Progenitor cell of endocrine pancreas (in vitro differentiated cells): ENCODE measurements at places on chromosomes 3 and 15. TPM values are rescaled to one million over a fixed set of nuclear protein-coding genes. Genes with fewer than 3 reads are reported as not detected.

DNA sequence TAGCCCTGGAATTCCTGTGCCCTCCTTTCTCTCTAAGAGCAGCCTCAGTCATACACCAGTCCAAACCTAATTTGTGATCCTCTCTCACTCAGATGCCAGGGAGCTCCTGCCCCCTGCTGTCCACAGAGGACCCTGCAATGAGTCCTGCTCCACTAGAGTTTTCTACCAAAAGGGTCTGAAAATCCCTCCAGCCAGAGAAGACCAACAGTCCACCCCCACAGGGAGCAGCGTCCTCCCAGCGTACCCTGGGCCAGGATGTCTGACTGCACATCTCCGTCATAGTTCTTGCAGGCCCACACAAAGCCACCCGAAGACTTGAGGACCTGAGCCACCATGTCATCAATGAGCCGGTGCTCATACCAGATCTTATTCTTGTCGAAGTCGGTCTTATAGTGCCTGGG is 15.4 kb downstream of the IDH2 start:
- peak overlapping the region; percentile 36 for H3K27ac ChIP-seq
- H3K4me3 ChIP-seq = no peak overlapping the region
- no peaks in the 10 kb centered on the region for H3K4me1 ChIP-seq
- H3K36me3 ChIP-seq = peaks cover 35% of the 10 kb centered on the region
- DNase-seq = no peak

DNA sequence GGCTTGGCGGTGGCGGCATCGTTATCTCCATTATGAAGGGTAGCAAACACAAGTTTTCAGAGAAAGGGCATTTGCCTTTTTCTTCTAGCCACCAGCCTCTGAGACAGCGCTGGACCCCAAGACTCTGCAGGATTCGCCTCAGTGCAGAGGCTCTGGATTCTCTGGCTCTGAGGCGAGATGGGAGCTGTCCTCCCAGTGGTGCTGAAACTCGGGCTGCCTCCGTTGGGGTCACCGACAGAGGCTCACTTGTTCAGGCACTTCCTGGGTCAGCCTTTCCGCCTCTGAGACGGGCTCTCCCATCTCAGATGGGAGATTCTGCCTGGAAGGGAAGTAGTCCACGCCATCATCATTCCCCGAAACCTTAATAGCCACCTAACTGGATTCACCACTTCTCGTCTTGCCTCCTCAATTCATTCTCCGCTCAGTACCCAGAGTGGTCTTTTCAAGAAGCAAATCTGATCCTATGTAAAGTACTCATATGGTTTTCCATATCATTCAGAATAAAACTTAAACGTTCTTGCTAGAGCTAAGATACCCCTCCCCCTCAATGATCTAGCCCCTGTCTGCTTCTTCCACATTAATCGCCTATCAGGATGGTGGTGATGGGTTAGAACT is 76.9 kb downstream of the RHCG start:
- no peak overlapping the region for H3K4me3 ChIP-seq
- peak; percentile 77 for DNase-seq
- H3K27ac ChIP-seq = no peak overlapping the region
- H3K4me1 ChIP-seq = no peaks in the 10 kb centered on the region
- no peaks in the 10 kb centered on the region for H3K36me3 ChIP-seq

- peaks cover 19% of the 10 kb centered on the region for H3K36me3 ChIP-seq
- H3K27ac ChIP-seq = no peak overlapping the region
- H3K4me3 ChIP-seq = no peak overlapping the region
- no peaks in the 10 kb centered on the region for H3K27me3 ChIP-seq
- H3K4me1 ChIP-seq = peaks cover 24% of the 10 kb centered on the region
These were observed 82.7 kb downstream of the RARB start for GRCh38 chr3:25510797-25511196.

- no peaks in the 10 kb centered on the region for H3K36me3 ChIP-seq
- no peak overlapping the region for H3K27ac ChIP-seq
- H3K27me3 ChIP-seq = no peaks in the 10 kb centered on the region
These were observed 30.6 kb upstream of the SLC2A2 start for GRCh38 chr3:171057072-171057471.

GRCh38 chr3:67289626-67290025 is 291.5 kb downstream of the KBTBD8 start:
- DNase-seq = no peak
- no peak overlapping the region for H3K4me3 ChIP-seq
- no peaks in the 10 kb centered on the region for H3K36me3 ChIP-seq
- H3K27me3 ChIP-seq = no peaks in the 10 kb centered on the region

TGM4 gene
- not detected in 2 replicates for total RNA-seq

RLBP1 gene
- total RNA-seq = not detected in 2 replicates

PGBD4 gene
- 1.7 and 1.8 TPM in 2 replicates for total RNA-seq

DNA sequence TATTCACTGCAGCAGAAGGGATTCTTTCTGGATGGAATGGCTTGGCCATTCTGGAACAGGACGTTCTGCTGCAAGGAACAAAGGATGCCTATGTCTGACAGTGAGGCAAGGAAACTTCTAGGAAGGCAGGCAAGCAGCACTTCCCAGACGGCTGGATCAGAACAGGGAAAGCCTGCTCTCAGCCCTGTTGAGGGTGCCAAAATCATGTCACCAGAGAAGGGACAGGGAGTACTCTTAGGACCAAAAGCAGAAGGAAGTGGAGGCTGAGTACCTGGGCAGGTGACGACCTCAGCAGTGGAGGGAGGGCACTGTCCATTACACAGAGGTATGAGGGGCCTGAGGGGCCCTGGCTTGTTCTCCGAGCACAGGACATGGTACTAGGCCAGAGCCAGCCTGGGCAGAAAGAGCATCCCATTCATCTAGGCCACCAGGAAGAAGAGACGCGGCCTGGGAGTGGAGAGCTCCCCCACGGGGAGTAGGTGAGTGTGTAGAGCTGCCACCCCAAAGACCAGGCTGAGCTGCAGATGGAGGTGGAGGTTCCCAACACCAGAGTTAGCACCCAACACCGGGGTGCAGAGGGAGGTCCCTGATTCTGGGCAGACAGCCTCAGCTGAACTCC is 9.6 kb downstream of the KLF15 start:
- no peaks in the 10 kb centered on the region for H3K27me3 ChIP-seq
- H3K4me3 ChIP-seq = no peak overlapping the region
- H3K27ac ChIP-seq = no peak overlapping the region
- no peaks in the 10 kb centered on the region for H3K4me1 ChIP-seq
- peaks cover 2% of the 10 kb centered on the region for H3K36me3 ChIP-seq
- no peak for DNase-seq

- H3K27ac ChIP-seq = no peak overlapping the region
- peaks cover 15% of the 10 kb centered on the region for H3K4me1 ChIP-seq
- DNase-seq = no peak
- H3K27me3 ChIP-seq = no peaks in the 10 kb centered on the region
- no peaks in the 10 kb centered on the region for H3K36me3 ChIP-seq
These were observed 2.7 kb downstream of the PRICKLE2 start for GRCh38 chr3:64222501-64223111.

LRRC15 gene
- total RNA-seq = not detected in 2 replicates

TRH gene
- 0.24 and 0.36 TPM in 2 replicates for total RNA-seq

- H3K4me3 ChIP-seq = peak overlapping the region; percentile 90
- DNase-seq = no peak
- H3K27ac ChIP-seq = peak overlapping the region; percentile 98
- peaks cover 7% of the 10 kb centered on the region for H3K36me3 ChIP-seq
- H3K27me3 ChIP-seq = no peaks in the 10 kb centered on the region
These were observed 819 bp upstream of the PLXNB1 start for GRCh38 chr3:48430708-48431101.

CHL1 gene
- 24.7 and 32.5 TPM in 2 replicates for total RNA-seq

GRCh38 chr3:28504976-28505375 is 156.4 kb upstream of the AZI2 start:
- H3K27ac ChIP-seq = no peak overlapping the region
- H3K4me3 ChIP-seq = no peak overlapping the region
- no peaks in the 10 kb centered on the region for H3K36me3 ChIP-seq

GRCh38 chr15:41561777-41562145 is 2.7 kb downstream of the TYRO3 start:
- H3K27me3 ChIP-seq = no peaks in the 10 kb centered on the region
- no peak overlapping the region for H3K4me3 ChIP-seq
- peaks cover 64% of the 10 kb centered on the region for H3K4me1 ChIP-seq
- DNase-seq = no peak
- peak overlapping the region; percentile 95 for H3K27ac ChIP-seq
- peaks cover 6% of the 10 kb centered on the region for H3K36me3 ChIP-seq

ANKRD63 gene
- not detected in 2 replicates for total RNA-seq

MASP1 gene
- 0.60 and 1.6 TPM in 2 replicates for total RNA-seq

EHHADH gene
- total RNA-seq = 6.2 and 7.6 TPM in 2 replicates

DNA sequence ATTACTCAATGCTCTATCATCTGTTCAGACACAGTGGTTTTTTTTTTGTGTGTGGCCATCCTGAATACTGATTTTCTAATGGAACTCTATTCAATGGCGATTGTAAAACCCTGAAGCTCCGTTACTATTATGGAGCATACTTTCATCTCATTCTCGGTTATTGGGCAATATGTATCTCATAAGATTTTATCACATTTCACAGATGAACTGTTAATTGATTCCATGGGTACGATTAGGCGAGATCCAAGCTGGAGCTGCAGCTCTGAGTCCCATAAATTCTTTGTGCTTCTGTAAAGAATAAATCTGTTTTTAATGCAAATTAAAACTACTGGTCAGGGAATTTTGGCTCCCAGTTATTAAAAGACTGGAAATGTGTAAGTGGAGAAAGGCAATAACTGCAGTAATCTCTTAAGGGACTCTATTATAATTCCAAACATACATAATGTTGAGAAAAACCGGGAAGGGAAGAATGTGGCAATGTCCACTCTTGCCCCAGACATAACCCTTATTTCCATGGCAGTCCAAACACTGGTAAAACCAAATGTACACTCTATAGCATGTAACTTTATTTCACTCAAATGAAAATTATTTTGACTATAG is 82.2 kb downstream of the GREM1 start:
- H3K4me3 ChIP-seq = no peak overlapping the region
- no peak for DNase-seq
- H3K4me1 ChIP-seq = peaks cover 4% of the 10 kb centered on the region
- H3K27me3 ChIP-seq = no peaks in the 10 kb centered on the region
- H3K36me3 ChIP-seq = no peaks in the 10 kb centered on the region
- H3K27ac ChIP-seq = no peak overlapping the region

DNA sequence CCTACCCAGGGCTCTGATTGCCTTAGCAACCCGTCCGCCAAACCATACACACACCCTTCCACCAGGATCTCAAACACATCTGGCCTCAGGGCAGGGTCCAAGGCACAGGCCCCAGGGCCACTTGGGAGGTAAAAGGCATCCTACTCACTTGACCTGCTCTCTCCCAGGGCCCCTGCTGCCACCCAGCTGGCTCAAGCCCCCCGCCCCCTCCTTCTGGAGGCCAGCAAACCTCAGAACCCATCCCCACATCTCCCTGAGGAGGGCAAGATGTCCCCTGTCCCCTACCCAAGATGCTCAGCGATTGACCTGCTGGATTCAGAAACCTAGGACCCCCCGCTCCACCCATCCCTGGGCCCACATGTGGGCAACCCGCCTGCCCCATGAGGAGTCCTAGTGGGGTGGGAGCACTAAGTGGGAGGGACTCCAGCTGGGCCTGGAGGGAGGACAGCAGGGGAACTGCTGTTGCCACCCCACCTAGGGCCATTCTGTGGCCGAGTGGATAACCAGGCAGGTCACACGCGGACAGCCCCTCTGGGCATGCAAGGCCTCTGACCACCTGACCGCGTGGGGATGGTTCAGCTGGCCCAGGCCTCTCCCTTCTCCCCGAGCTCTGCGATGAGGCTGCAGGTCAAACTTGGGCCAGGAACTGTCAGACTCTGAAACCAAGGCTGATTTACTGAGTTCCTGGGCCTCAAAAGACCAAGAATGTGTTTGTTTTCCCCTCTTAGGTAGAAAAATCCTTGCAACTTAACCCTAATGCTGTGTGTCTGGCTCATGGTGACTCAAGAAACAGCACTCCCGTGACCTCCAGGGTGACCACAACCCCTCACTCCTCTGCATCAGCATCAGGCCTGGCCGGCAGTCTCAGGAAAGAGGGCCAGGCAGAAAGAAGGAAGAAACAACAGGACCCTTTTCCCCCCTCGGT is 4.2 kb downstream of the MFGE8 start:
- peaks cover 44% of the 10 kb centered on the region for H3K4me1 ChIP-seq
- DNase-seq = no peak
- peak overlapping the region; percentile 67 for H3K27ac ChIP-seq
- peaks cover 27% of the 10 kb centered on the region for H3K36me3 ChIP-seq
- no peaks in the 10 kb centered on the region for H3K27me3 ChIP-seq

DCLK3 gene
- 0.11 and 0.12 TPM in 2 replicates for total RNA-seq

FGF12 gene
- 5.0 and 6.1 TPM in 2 replicates for total RNA-seq
